Fibroblast of skin of right biceps (primary cell): ENCODE measurements at places on chromosomes 1 and 21.

DNA sequence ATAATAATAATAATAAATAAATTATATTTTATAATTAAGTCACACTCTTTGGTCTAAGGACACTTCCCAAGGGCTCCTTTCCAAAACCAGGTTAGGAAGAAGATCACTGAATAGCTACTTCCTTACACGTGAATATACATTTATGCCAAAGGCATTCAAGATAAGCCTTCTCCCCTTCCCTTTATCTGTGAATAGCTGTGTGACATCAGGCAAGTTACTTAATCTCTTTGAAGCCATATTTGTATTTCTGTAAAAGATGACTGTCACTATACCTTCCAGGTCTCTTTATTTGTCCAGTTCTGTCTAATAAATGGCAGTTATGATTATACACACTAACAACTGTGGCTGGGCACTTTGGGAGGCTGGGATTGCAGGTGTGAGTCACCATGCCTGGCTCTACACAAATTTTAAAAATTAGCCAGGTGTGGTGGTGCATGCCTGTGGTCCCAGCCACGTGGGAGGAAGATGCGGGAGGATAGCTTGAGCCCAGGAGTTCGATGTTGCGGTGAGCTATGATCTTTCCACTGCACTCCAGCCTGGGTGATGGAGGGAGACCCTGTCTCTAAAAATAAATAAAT, 5.5 kb upstream of the RNF11 start:
- DNase-seq = no peak

DNA sequence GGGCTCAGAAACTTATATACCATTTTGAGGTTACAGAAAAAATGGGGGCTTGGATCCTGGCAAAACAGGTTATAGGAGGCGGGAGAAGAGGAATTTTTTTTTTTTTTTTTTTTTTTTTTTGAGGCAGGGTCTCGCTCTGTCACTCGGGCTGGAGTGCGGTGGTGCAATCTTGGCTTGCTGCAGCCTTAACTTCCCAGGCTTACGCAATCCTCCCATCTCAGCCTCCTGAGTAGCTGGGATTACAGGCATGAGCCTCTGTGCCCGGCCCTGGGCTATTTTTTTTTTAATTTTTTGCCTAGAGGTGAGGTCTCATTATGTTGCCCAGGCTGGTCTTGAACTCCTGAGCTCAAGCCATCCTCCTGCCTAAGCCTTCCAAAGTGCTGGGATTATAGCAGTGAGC, 24.7 kb downstream of the MROH7 start:
- DNase-seq = no peak

- no peak for DNase-seq
These were observed 12.7 kb upstream of the SLAMF1 start for GRCh38 chr1:160659566-160659965.

DNA sequence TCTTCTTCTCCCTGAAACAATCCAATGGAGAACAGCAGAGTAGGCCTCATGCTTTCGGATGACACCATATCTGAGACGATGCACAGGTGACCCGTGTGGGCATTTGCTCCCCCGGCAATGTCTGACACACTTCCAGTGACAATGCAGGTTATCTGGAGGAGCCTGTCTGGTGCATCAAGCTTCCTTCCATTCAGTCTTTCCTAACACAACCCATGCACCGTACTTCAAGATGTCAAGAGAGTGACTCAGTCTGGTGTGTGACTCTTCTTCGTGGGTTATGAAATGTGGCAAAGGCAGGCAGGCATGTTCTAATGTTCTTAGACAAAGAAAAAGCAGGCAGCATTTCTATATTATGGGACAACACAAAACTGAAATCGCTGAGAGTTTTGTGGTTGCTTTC, 159.1 kb downstream of the EDEM3 start:
- peak; percentile 79 for DNase-seq

- DNase-seq = peak; percentile 78
These were observed at the start of gene KCNC4 for GRCh38 chr1:110209715-110210603. TSS of gene KCNC4 (plus strand) at chr1:110210314. CDS start at chr1:110211500, 1,186 bp downstream.

- DNase-seq = no peak
These were observed 71.3 kb downstream of the AHCTF1 start for GRCh38 chr1:246860401-246860800.

- DNase-seq = peak; percentile 46
These were observed 71.0 kb upstream of the GNG4 start for GRCh38 chr1:235720544-235720943.

GRCh38 chr1:117630423-117630998, 24.7 kb downstream of the TENT5C start:
- DNase-seq = no peak
